Activated CD4-positive, alpha-beta T cell treated with anti-CD3 and anti-CD28 coated beads, Interleukin-2, amount 10 ng/mL, durations not matched to agents 24 days and 14 days (primary cell): ENCODE measurements at places on chromosomes 13 and 19. TPM values are rescaled to one million over a fixed set of nuclear protein-coding genes. Genes with fewer than 3 reads are reported as not detected.

- DNase-seq = no peak
Measured at GRCh38 chr19:14479309-14479974, 4.3 kb upstream of the PTGER1 start.

GRCh38 chr13:51325837-51326236 lies 13.7 kb upstream of the SERPINE3 start:
- no peak for DNase-seq

The CXCL17 gene
- total RNA-seq = not detected in 2 replicates

- no peak for DNase-seq
Measured at GRCh38 chr13:61084988-61085387, 330.7 kb downstream of the PCDH20 start.

GRCh38 chr19:17329366-17330261 lies 5.0 kb downstream of the ANO8 start:
- DNase-seq = no peak

- no peak for DNase-seq
Measured at GRCh38 chr19:51786646-51787494, 8.1 kb upstream of the FPR3 start.

The OVOL3 gene
- total RNA-seq = not detected in 2 replicates
